ENCODE measurements at places on chromosomes 2 and 18. TPM values are rescaled to one million over a fixed set of nuclear protein-coding genes. Genes with fewer than 3 reads are reported as not detected.

GDF7 gene
- total RNA-seq = 0.36 TPM

SAG gene
- total RNA-seq = not detected

C2orf42 gene
- total RNA-seq = 14.4 TPM

CHRND gene
- total RNA-seq = not detected

SLC38A11 gene
- total RNA-seq = not detected

PLEK gene
- total RNA-seq = not detected

DNAH6 gene
- under 0.01 TPM for total RNA-seq

NTSR2 gene
- not detected for total RNA-seq

DSG1 gene
- total RNA-seq = not detected

CFAP53 gene
- not detected for total RNA-seq

LOXHD1 gene
- total RNA-seq = not detected

TBR1 gene
- not detected for total RNA-seq

FABP1 gene
- total RNA-seq = not detected

ANKRD30BL gene
- total RNA-seq = not detected

NT5DC4 gene
- not detected for total RNA-seq

BOLL gene
- total RNA-seq = not detected

C2orf74 gene
- 2.3 TPM for total RNA-seq

ZBTB7C gene
- not detected for total RNA-seq

COLEC12 gene
- 96.6 TPM for total RNA-seq

HNMT gene
- 19.8 TPM for total RNA-seq

TSPYL6 gene
- total RNA-seq = not detected

KIF1A gene
- total RNA-seq = not detected

KCNJ13 gene
- total RNA-seq = not detected

ELOA2 gene
- total RNA-seq = not detected

PPP4R3B gene
- 29.2 TPM for total RNA-seq

USP34 gene
- 45.7 TPM for total RNA-seq

FHOD3 gene
- under 0.01 TPM for total RNA-seq

All from cardiac atrium fibroblast (primary cell).